LHCN-M2 (cell line): ENCODE measurements at places on chromosomes 4 and X. TPM values are rescaled to one million over a fixed set of nuclear protein-coding genes. Genes with fewer than 3 reads are reported as not detected.

GRCh38 chr4:4315461-4316149, 25.6 kb downstream of the ZBTB49 start:
- DNase-seq: no peak

DNA sequence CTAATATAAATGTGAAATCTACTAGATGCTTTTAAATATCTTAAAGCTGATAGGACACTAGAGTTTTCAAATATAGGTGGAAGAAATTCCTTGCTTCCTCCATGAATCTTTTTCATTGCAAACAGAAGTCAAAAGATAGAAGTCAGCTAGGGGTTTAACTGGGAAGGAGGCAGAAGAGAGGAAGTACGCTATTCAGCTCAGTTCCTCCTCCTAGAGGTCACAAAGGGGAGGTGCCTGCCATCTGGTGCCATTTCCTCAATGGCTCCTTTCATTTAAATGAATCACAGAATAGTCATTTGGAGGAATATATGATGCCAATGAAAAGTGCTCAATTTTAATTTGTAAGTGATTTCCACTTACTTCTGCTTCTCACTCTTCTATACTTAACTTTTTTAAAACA, 8.5 kb downstream of the COL25A1 start:
- peak; percentile 57 for DNase-seq

DNA sequence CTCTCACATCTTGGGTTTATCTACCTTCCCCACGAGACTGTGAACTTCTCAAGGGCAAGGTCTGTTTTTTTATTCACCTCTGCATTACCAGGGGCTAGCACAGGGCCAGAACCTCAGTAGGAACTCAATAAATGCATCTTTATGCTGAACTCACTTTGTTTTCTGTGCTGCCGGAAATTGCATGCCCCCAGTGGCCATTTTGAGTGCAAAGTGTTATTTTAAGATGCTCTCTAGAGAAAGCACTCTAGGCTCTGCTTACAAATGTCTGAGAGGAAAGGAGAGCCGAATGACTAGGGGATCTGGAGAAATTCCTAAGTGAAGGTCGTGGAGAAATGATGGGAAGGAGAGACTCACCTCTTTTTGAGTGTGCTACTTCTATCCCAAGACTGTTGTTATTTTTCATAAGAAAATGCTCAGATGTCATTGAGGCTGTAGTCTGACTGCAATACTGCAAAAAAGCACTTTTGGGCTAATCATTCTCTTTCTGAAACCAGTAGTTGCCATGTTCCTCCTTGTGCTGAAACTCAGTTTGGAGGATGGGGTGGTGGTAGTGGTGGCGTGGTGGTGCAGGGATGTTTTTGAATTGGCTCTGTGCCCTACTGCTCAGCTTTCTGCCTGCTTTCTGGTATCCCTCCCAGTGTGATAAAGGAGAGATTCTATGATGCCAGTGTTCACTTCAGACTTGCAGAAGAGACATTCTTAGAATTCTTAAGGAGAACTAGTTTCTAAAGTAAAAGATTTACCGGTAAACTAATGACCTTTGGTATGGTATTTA, 41.3 kb downstream of the DOCK11 start:
- DNase-seq: peak; percentile 41

- peak; percentile 65 for DNase-seq
Observed at GRCh38 chrX:154596290-154596929, 11.5 kb downstream of the CTAG1A start.

- DNase-seq: no peak
Observed at GRCh38 chr4:54882616-54883015, 224.9 kb downstream of the KIT start.

- no peak for DNase-seq
Observed at GRCh38 chr4:77821775-77822174, 2.6 kb upstream of the CNOT6L start.

Gene RTL3
- 0.06 and 0.29 TPM in 2 replicates for total RNA-seq

Gene GSX2
- total RNA-seq: not detected in 2 replicates

Gene VEGFD
- not detected in 2 replicates for total RNA-seq

Gene DSPP
- total RNA-seq: not detected in 2 replicates

Gene MUC7
- not detected in 2 replicates for total RNA-seq
